ELR (cell line): ENCODE measurements at places on chromosomes 4 and X.

GRCh38 chr4:22721204-22721603 lies 28.5 kb downstream of the GBA3 start:
- DNase-seq, result no peak

DNA sequence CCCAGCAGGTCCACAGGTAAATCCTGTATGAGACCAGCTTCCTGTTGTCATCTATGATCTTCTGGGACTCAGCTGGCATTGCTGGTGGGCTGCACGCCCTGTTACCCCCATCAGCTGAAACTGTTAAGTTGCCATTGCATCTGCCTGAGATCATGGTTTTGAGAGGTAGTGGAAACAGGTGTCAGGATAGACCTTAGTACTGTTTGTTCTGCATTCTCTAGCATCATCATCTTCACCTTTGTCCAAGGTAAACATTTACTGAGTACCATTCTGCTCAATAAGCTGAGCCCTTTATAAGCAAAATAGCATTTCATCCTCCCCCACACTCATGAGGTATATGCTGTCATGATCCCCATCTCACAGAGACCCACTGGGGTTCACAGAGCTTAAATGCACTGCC lies 42.9 kb upstream of the PROM1 start:
- no peak for DNase-seq

- no peak for DNase-seq
Measured at GRCh38 chr4:28278676-28279075, 1418.0 kb downstream of the STIM2 start.

GRCh38 chr4:122003335-122003734 lies 51.5 kb upstream of the TRPC3 start:
- peak; percentile 37 for DNase-seq

DNA sequence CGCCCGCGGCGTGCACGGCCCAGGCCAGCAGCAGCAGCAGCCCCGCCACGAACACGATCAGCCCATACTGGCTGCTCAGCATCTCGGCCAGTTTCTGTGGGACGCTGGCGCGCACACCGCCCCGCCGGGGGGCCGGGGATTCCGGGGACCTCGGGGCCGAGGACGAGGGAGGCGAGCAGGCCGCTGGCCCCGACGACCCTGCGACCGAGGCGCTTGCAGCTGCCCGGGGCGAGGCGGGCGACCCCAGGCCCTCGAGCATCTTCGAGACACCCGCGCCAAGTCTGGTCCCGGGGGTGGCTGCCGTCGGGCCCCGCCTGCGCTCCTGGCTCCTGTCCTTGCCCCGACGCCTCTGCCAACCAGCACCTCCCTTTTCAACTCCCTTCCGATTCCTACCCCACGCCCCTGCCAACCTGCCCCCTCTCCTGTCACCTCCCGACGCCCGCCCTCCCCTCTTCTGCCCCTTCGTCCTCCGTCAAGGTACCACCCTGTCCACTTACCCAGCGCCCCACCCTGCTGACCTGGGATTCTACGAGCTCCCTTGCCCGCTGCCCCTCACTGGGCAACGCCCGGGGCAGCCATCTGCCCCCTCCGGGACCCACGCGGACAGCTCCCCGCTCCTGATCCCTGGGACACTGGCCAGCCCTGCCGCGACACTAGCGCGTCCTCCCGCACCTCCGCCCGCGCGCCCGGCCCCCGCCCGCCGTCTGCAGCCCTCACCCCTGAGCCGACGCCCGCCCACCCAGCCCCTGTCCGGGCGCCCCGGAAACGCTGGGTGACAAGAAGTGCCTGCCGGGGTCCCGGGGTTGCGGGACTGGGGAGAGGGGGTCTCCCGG lies at the start of gene OTOP1:
Gene OTOP1, minus strand, starts transcription at position 324 of the 833 bp plus-strand sequence. Its CDS starts 65 bp downstream, at position 259.
- DNase-seq, result no peak

DNA sequence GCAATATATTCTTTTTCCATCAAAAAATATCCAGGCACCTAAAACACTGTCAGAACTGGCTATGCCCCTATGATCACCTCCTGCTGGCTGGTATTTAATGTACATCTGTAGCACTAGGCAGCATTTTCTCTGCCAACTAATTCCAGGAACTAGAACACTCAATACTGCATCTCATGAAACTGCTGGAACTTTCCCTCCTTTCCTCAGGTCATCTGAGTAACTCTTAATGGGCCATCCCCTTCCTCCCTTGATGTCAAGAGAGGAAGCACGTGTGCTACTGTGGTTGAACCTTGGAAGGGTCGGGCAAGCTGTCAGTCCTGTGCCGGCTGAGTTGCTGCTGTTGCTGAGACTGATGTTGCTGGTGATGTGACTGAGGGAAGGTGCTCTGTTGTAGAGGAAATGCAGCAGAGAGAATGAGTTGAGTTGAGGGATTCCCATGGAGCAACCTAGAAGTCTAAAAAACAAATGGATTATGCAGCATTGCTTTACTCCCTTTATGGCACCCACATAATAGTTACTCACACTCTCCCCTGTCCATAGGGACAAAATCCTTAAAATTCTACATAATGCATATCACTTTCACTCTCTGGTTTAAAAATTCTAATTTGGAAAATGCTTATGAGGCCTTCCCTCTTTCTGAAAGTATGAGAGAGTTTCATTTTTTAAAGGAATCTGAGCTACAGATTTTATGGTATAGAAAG lies 39.5 kb downstream of the TMEM165 start:
- peak; percentile 47 for DNase-seq

GRCh38 chr4:152678841-152679240 lies 956 bp downstream of the TMEM154 start:
- peak; percentile 6 for DNase-seq

DNA sequence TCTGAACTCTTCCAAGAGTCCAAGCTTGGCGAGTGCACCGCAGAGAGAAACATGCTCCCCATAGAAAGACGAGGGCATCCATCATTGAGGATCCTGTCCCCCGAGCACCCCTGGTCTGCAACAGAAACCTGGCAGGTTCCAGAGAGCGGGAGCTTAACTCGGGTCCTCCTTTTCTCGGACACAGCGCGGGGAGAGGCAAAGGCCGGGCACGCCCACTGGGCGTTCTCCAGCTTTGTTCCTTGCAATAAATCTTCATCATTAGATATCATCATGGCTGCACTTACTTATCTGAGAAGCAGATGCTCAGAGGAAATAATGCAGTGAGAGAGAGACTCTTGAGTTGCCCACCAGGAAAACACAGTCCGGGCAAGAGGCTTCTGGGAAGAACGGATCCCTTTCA lies 90.1 kb upstream of the PSAPL1 start:
- DNase-seq, result no peak

DNA sequence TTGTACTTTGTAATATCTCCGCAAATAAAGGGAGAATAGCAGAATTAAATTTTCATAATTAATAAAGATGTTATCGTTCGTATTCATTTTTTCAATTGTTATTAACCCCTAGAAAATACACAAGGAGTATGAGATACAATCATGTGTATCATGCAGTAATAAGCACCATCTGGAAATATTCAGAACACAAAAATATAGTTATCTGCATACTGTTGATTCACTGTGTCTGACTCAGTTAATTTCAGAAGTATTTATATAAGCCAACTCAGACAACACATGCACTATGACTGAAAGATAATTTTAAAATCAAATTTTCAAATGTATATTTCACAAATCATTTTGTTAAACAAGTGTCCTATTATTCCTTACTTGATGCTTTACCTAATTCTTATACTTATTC lies 1954.8 kb downstream of the ARAP2 start:
- peak; percentile 4 for DNase-seq

- DNase-seq, result peak; percentile 48
Measured at GRCh38 chrX:130024127-130024526, 41.7 kb downstream of the BCORL1 start.

DNA sequence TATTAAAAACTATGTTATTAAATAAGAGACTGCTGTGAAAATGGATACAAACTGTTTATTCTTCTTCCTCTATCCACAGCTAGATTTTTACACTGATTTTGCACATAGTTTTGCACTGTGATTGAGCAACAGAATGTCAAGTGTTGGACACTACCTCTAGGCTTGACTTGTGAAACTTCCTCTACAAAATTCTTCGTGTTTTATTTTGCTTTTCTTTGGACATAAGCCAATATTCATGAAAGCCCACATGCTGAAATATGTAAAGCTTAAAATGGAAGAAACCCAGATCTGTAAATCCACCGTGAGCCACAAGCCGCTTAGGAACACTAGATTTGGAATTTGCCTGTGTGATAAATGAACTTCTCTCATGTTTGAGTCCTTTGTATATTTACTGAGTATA lies 849.4 kb downstream of the FSTL5 start:
- no peak for DNase-seq

DNA sequence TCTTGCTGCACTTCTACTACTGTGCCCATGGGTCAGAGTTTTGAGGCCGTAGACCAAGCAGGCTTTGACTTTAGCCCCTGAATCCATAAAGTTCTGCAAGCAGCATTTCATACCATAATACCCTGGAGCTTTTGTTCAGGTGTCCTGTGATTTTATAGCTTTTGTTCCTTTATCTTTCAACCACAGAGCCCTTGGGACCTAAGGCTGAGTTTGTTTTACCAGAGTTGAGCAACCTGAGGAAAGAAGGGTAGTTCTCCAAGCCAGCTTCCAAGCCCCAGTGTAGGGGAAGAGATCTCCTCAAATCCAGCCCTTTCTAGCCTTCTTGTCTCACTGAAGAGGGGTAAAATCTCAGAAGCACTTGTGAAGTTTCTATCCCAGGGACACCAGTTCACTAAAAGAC lies 35.1 kb downstream of the MAGED2 start:
- no peak for DNase-seq

GRCh38 chrX:127085939-127086338 lies 266.4 kb downstream of the PRR32 start:
- DNase-seq, result no peak
